Fibroblast of villous mesenchyme (primary cell): ENCODE measurements at places on chromosomes 16 and 17. TPM values are rescaled to one million over a fixed set of nuclear protein-coding genes. Genes with fewer than 3 reads are reported as not detected.

The KCNH4 gene
- total RNA-seq: under 0.01 TPM in 1 of 2 replicates, not detected in the other

GRCh38 chr16:64872101-64872500 lies 249.8 kb downstream of the CDH11 start:
- no peak for DNase-seq

DNA sequence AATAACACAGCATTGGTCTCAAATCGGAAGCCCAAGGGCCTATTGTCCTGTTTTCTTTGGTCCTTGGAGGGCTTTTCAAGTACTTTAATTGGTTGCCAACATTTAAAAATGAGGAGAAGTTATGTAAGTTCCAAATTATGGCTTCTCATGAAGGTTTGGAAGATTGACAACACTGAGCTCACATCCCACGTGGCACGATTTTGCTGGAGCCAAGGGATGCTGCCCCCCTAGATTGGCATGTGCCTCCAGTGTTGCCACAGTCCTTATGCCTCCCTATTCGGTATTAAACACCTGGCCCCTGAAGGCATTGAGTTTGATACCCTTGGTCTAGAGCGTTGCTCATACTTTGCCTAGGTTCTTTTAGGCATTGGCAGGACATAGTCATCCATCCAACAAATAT lies 108.0 kb downstream of the ZNF18 start:
- DNase-seq: no peak

The ARSG gene
- 4.5 and 5.6 TPM in 2 replicates for total RNA-seq

GRCh38 chr16:56936491-56936890 lies 4.5 kb downstream of the HERPUD1 start:
- DNase-seq: peak; percentile 47

DNA sequence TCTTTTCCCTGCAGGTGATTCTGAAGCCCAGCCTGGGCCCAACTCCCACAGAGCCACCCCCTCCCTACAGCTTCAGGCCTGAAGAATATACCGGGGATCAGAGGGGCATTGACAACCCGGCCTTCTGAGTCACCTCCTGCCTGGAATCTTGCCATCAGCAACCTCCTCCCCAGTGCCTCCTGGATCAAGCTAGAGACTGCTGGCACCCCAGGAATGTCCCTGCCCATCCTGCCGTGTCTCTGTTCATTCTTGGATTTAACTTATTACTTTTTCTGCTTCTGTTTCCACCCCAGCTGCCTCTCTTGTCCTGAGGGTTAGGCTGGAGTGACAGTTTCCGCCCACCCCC lies 4.9 kb downstream of the TMEM92 start:
- no peak for DNase-seq

GRCh38 chr17:16379654-16380053 lies 1.2 kb upstream of the UBB start:
- DNase-seq: no peak

DNA sequence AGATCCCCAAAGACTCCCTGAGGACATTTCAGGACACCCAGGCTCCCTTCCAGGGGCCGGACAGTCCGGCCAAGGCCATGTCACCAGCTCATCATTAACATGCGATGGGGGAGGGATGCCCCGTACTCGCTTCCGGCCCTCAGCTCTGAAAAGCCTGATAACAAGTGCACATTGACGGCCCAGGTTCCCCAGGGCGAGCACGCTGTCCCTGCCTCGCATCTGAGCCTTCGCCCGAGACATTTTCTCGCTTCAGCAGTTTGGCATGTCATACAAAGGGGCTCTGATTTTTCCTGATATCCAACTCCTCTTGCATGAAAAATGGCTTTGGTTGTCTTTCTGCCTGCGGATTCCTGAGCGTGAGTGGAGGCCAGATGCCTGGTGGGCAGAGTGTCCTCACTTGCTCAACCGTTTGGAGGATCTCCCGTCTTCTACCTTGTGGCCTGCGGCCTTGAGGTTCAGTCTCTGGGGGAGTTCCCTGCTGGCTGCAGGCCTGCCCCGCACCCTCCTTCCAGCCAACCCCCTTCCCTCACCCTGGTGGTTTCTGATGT lies 14.1 kb downstream of the CACNG4 start:
- no peak for DNase-seq

The PIGW gene
- total RNA-seq: 8.6 and 8.7 TPM in 2 replicates

The G6PC1 gene
- total RNA-seq: not detected in 2 replicates

DNA sequence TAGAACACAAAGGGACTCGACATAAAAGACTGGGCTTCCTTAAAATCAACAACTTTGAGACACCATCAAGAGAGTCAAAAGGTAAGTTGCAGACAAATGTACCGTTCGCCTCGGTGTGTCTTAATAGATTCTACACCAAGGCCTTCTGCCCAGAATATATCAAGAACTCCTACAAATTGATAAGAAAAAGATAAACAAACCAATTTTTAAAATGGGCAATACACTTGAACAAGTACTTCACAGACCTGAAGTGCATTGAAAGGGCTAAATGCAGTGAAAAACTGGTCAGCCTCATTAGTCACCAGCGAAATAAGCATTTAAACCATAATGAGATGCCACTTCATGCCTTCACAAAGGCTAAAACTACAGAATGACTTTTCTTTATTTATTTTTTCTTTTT lies 20.4 kb upstream of the BAHCC1 start:
- no peak for DNase-seq

DNA sequence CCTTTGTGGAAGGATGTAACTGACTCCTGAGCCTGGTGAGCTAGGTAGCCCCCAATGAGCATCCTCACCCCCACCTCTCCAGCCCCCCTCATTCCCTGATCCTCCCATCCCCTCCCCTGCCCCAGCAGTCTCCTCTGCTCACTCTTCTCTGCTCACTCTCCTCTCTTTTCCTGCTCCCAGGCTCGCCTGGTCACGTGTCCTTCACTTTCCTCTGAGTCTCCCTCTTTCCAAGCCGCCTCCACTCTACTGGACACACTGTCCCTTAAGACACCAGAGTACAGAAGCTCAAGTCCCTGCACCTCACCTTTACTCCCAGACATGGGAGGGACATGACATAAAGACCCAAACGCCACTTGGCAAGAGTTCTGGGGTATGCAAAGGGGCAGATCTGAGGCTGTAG lies 76.3 kb upstream of the RBL2 start:
- DNase-seq: no peak

DNA sequence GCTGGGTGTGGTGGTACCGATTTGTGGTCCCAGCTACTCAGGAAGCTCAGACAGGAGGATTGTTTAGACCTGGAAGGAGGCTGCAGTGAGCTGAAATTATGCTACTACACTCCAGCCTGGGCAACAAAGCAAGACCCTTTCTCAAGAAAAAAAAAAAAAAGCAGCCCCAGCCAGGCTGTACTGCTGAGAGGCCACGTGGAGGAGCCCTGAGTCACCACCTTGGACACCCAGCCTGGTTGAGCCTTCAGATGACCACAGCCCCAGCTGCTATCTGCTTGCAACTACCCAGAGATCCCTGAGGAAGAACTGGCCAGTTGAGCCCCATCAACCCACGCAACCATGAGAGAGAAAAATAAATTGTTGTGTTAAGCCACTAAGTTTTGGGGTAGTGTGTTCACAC lies 23.6 kb upstream of the GPRC5C start:
- peak; percentile 36 for DNase-seq

GRCh38 chr17:21296097-21297025 lies 11.8 kb downstream of the MAP2K3 start:
- DNase-seq: no peak

The TMC8 gene
- not detected in 2 replicates for total RNA-seq

DNA sequence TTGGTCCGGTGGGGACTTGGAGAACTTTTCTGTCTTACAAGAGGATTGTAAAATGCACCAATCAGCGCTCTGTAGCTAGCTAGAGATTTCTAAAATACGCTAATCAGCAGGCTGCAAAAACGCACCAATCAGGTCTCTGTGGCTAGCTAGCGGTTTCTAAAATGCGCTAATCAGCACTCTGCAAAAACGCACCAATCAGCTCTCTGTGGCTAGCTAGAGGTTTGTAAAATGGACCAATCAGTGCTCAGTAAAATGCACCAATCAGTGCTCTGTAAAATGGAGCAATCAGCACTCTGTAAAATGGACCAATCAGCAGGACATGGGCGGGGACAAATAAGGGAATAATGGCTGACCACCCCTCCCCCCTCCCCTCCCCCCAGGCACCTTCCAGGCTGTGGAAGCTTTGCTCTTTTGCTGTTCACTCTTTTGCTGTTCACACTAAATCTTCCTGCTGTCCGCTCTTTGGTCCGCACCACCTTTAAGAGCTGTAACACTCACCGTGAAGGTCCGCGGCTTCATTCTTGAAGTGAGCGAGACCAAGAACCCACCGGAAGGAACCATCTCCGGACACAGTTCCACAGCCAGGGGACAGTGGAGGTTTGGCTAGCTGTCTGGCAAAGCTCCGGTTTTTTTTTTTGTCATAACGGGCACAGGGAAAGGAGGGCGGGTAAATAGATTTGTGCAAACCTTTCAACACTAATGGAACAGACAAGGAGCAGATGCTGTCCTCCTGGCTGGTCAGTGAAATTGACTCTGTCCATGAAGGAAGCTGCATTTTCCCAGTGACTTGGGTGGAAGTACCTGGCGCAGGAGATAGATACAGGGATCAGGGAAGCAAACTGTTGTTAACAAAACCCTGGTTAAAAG lies 8.3 kb downstream of the PITPNC1 start:
- DNase-seq: no peak

GRCh38 chr16:74297145-74297665 lies 591 bp downstream of the PSMD7 start:
- peak; percentile 36 for DNase-seq

The SLC26A11 gene
- total RNA-seq: 12.5 and 17.4 TPM in 2 replicates

DNA sequence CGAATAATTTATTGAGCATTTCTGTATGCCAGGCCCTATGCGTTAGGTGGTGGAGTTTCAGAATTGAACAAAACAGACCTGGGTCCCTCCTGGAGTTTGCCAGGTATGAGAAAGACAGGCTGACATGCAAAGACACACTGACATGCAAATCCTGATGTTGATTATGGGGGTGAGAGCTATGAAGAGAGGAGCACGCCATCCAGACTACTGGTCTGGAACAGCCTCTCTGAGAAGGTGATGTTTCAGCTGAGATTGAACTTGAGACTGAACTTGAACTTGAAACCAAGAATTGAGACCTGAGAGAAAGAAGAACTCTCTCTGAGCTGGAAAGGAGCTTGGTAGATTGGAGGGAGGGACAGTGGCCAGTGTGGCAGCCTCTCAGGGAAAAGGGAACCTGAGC lies 14.2 kb upstream of the CACNG4 start:
- no peak for DNase-seq

- DNase-seq: peak; percentile 91
Observed at GRCh38 chr17:27502526-27503324, 46.5 kb downstream of the KSR1 start.

GRCh38 chr17:50903604-50904517 lies 37.7 kb upstream of the TOB1 start:
- DNase-seq: peak; percentile 84

DNA sequence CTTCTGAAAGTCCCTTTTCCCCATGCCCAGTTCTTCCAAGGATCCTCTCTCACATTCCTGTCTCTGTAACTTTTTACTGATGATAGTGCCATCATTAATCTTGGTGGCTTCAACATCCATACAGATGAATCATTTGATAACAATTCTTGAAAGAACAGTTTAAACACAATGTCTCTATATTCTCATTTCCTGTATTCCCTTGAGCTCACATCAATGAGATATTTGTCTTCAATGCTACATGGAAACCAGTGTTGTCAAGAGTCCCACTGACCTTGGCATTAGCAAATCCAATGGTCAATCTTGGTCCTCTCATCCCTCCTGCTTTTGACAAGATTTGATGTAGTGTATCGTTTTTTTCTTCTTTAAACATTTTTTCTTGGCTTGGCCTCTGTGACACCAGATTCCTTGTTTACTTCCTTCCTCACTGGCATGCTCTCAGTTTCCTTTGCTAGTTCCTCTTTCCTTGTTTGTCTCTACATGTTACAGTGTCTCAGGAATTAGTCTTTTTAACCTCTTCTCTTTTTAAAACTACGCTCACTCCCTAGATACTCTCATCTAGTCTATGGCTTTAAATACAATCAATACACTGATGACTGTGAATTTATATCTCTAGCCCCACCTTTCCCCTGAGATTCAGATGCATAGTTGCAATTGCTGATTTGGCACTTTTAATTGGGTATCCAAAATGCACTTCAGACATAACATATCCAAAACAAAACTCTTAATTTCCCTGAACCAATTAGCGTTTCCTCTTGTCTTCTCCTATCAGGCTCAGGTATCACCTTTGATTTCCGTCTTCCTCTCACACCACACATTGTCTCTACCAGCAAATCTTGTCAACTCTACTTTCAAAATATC lies 134.0 kb downstream of the MYO1D start:
- DNase-seq: no peak

GRCh38 chr17:1481736-1482135 lies 10.8 kb downstream of the MYO1C start:
- no peak for DNase-seq

- DNase-seq: no peak
Observed at GRCh38 chr17:71488851-71489250, 632.0 kb upstream of the SOX9 start.

GRCh38 chr16:57190136-57190535 lies 4.0 kb downstream of the RSPRY1 start:
- DNase-seq: no peak

GRCh38 chr17:56810891-56811775 lies 22.6 kb downstream of the C17orf67 start:
- no peak for DNase-seq

The MYADML2 gene
- total RNA-seq: not detected in 2 replicates

- no peak for DNase-seq
Observed at GRCh38 chr16:85935974-85936760, 37.2 kb downstream of the IRF8 start.

DNA sequence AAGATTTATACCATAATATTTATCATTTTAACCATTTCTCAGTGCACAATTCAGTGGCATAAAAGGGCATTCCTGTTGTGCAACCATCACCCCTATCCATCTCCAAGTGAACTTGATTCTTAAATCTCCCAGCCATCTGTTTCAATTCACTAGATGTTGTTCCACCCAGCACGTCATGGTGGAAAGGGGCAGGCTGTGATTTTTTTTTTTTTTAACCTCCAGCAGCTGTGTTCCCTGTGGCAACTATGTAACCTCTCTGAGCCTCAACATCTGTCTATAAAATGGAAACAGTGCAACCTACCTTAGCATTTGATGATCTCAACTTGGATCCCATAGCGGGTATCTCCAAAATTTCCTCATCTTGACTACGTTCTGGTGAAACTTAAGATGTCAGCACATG lies 604.5 kb downstream of the WWOX start:
- DNase-seq: peak; percentile 93

DNA sequence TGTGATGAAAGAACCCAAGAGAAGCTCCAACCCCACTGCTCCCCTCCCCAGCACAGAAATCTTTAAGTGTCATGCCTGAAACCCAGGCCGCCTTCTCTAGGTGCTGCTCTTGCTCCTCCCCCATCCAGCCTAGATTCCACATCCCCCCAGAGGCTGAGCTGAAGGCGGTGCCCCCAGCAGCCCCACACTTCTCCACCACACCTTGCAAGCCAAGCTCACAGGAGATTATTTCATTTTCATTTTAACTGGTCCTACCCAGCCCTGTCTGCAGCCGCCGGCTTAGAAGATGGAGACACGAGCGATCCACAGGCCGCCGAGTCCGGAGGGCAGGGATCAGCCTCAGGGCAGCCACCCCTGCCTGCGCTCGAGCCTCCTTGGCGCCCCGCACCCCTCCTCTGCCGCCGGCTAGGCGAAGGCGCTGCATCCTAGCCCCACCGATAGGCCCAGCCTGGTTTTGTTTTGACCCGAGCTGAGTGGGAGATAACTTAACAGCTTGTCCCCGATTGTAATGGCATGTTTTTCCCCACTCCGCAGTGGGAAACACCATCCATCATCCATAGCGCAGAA lies 125.3 kb downstream of the RBFOX3 start:
- DNase-seq: no peak

- peak; percentile 87 for DNase-seq
Observed at GRCh38 chr16:86199871-86200695, 301.1 kb downstream of the IRF8 start.

- peak; percentile 53 for DNase-seq
Observed at GRCh38 chr17:81399481-81400153, 4.4 kb downstream of the BAHCC1 start.
